ENCODE measurements at places on chromosomes 2 and 18. TPM values are rescaled to one million over a fixed set of nuclear protein-coding genes. Genes with fewer than 3 reads are reported as not detected.

RAD51AP2 gene
- not detected for total RNA-seq

ANKRD30B gene
- total RNA-seq: not detected

RNF125 gene
- total RNA-seq: 0.13 TPM

SATB2 gene
- total RNA-seq: 11.8 TPM
